ENCODE measurements at places on chromosomes 3 and 15.

GRCh38 chr3:62057339-62058047 is 315.9 kb downstream of the FEZF2 start:
- no peak for DNase-seq

GRCh38 chr3:178603735-178604134 is 67.5 kb downstream of the KCNMB2 start:
- DNase-seq: no peak

GRCh38 chr3:140068494-140069017 is 133.6 kb downstream of the CLSTN2 start:
- no peak for DNase-seq

- no peak for DNase-seq
These were observed 99.8 kb downstream of the MEGF11 start for GRCh38 chr15:66153549-66154415.

DNA sequence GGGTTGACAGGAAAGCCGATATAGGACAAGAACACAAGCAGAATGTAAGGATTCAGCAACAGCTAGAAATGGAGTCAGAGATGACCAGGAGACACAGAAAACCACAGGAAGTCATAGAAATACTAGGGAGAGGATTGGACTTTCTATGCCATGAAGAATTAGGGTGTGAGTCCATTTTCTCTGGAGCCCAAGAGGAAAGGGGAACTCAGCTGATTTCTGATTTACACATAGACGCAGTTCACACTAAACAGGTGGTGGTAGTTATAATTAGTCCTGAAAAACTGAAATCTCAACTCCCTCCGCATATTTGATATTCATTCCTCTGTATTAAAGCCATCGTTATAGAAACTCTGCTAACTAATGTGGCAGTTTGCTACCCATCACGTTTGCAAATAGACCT is 292.7 kb upstream of the STT3B start:
- DNase-seq: no peak

- DNase-seq: no peak
These were observed 537.8 kb upstream of the DPPA4 start for GRCh38 chr3:109874896-109875708.

DNA sequence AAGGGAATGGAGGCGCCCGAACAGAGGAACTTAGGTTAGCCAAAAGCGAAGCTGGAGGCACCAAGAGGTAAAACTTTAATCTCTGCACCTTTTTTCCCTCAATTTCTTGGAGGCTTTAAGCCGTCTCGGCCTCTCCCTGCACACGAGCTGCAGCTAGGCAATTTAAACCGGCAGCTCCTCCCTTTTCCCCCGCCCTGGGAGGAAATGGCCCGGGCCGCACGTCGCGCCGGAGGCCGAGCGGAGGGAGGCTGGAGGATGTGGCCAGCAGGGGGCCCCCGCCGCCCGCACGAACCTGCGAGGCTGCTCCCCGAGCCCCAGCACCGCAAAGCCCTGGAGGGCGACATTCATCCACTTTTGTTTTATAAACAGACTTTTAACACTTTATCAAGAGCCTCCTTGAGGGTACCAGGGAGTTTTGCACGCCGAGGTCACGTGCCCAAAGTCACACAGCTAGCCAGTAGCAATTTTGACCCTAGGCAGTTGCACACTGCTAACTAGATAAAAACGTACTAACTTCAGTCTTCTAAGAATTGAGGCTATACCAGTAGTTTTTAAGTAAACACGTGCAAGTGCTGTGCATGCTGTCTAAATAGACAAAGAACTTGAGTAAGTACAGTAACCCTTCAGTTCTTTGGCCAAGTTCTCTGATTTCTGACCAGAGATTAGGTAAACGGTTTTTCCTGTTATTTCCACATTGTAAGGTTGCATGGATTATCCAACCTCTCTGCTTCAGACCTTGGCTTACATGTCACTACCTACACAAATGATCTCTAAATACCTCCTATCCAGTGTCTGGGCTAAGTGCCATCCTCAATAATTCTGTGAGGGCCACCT is 668 bp upstream of the XXYLT1 start:
- peak; percentile 96 for DNase-seq

- DNase-seq: no peak
These were observed 49.9 kb downstream of the CNTN3 start for GRCh38 chr3:74564560-74564959.

- no peak for DNase-seq
These were observed 52.4 kb downstream of the PRKCI start for GRCh38 chr3:170274641-170275040.

DNA sequence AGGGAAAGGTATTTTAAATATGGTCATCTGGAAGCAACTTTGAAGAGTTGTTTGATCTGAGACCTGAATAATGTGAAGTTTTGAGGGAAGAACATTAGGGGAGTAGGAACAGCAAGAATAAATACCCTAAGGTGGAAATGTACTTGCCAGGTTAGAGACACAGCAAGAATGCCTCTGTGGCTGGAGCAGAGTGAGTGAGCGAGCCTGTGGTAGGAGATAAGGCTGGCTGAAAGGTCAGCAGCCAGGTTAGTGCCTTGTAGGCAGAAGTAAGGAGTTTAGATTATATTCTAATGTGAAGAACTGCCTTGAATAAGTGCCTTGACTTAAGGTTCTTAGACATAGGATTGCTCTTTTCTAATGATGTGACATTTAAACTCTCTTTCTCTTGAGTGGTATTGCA is 18.3 kb downstream of the LRRC49 start:
- no peak for DNase-seq

- no peak for DNase-seq
These were observed 144.6 kb upstream of the TMCO5A start for GRCh38 chr15:37789881-37790280.

- DNase-seq: no peak
These were observed 72.2 kb downstream of the KLF13 start for GRCh38 chr15:31398677-31399301.

DNA sequence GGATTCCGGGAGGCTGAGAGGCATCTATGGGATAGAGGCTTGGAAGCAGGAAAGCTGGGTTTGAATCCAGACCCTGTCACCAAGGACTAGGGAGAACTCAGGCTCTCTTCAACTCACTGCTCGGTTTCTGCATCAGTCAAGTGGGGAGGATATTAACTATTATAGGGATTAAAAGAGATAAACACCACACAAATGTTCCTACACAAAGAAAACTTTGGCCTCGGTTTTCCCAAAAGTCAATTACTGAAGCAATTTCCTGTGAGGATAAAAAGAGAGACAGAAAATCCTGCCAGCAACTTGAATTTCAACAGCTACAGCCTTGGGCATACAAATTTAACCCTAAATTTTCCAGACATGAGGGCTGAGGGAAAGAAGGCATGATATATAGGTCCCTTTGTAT is 36.0 kb downstream of the ITGB5 start:
- DNase-seq: no peak

DNA sequence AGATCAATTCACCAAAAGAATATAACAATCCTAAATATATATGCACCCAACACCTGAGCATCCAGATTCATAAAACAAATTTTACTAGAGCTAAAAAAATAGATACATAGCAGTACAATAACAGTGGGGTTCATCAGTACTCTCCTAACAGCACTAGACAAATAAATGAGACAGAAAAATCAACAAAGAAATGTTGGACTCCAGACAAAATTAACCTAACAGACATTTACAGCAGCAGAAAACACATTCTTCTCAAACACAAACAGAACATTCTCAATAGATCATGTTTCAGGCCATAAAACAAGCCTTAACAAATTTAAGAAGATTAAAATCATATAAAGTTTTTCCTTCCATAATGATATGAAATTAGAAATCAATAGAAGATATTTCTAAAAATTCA is 124.8 kb upstream of the NECTIN3 start:
- DNase-seq: no peak

GRCh38 chr3:152097120-152097519 is 171.6 kb upstream of the MBNL1 start:
- DNase-seq: no peak

DNA sequence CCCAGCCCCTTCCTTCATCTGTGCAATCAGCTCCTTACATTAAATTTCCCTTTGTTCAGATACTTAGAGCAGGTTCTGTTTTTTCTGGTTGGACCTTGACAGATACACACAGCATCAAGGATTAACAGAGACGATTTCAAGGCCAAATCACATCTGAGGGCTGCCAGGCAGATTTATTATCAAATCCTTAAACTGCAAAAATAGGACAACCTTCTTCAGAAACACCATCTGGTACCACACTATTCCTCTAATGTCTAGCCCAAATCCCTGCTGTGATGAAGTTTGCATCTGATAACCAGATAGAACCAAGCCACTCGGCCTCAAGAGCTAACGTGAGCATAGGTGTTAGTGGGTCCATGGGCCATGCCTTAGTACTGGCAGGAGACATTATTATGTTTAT is 250.7 kb upstream of the PROK2 start:
- DNase-seq: no peak

DNA sequence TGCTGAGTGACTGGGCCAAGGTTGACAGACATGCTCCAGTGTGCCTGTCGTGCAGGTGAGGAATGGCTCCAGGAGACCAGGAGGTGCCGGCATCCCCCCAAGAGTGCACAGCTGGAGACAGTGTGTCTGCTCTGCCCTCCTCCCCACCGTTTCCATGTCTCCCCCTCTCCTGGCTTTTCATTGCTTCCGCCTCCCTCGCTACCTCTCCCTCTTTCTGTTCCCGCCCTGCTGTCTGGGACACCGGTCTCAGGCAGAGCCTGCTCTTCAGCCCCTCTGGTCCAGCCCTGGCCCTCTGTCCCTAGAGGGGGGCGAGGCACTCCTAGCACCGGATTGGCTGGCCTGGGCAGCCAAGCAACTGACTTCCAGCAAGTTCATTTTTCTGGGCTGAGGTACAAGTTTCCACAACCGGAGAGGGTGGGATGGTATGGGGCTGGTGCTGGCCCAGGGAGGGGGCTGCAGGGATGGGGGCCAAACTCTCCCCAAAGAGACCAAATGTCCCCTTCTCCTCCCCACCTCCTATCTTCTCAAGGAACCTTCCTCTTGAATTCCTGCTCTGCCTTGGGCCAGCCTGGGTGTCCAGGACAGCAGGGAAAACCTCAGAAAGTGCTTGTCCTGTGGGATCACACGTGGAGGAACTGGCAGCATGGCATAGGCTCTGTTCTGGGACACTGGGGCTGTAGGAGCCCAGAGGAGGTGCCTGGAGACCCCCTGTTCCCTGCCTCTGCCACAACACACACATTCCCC is 32.6 kb downstream of the PRKCD start:
- DNase-seq: no peak

GRCh38 chr3:43468133-43468532 is 153.7 kb downstream of the ANO10 start:
- no peak for DNase-seq

- DNase-seq: no peak
These were observed 420.7 kb downstream of the ZNF385D start for GRCh38 chr3:21330293-21330692.

DNA sequence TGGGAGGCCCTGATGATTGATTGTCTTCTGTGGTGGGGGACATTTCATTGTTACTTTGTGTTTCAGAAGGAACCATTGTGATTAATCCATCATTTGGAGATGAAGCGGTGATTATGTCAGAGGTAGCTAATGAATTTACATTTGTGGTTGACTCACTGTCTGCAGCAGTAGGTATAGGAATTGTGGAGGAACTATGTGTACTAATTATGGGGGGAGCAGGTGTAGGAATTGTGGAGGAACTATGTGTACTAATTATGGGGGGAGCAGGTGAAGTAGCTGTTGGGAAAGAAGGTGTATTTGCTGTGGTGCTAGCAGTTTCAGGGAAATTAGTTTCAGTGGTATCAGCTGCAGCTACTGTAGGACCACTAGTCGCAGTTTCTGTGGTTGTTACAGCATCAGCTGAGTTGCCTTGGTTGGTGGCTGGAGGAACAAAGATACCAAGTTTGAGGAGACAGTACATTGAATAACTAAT is 6.9 kb downstream of the MUC13 start:
- DNase-seq: no peak

DNA sequence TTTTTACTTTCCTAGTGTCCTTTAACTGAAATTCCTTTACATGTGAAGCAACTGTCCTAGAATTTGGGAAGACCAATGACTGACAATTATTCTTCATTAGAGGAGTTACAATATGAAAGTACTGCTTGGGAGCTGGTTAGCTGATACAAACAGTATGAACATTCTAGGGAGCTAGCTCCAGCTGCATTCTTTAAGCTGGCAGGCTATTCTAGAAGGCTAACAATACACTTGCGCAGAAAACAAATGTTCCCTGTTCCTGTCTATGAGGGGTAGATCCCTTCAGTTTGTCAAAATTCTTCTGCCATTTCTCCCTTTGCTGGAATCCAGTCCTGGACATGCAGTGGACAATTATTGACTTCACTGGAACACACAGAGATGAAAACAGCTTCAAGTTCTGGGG is 60.2 kb upstream of the NANOGP8 start:
- no peak for DNase-seq

- peak; percentile 64 for DNase-seq
These were observed 296.8 kb downstream of the DOCK3 start for GRCh38 chr3:50971487-50971924.

DNA sequence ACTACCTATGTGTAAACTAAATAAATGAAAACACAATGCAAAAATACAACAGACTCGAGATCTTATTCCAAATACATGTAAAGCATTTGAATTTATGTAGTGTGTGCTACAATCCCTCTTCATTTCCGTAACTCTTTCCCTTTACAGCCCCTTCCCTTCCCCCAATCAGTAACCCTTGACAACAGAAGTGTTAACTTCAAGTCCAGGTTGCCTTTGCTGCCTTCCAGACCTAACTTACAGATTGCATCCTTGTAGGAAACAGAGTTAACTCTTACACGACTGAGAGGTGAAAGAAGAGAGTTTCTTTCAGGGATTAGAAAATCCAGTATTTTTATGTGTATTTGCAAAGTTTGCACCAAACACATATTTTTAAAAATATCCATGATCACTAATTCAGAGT is 1.4 kb upstream of the ROBO1 start:
- DNase-seq: no peak

- DNase-seq: no peak
These were observed 520.3 kb downstream of the EDEM1 start for GRCh38 chr3:5707794-5708193.

GRCh38 chr3:43087249-43087776 is 18.6 kb downstream of the POMGNT2 start:
- peak; percentile 8 for DNase-seq

DNA sequence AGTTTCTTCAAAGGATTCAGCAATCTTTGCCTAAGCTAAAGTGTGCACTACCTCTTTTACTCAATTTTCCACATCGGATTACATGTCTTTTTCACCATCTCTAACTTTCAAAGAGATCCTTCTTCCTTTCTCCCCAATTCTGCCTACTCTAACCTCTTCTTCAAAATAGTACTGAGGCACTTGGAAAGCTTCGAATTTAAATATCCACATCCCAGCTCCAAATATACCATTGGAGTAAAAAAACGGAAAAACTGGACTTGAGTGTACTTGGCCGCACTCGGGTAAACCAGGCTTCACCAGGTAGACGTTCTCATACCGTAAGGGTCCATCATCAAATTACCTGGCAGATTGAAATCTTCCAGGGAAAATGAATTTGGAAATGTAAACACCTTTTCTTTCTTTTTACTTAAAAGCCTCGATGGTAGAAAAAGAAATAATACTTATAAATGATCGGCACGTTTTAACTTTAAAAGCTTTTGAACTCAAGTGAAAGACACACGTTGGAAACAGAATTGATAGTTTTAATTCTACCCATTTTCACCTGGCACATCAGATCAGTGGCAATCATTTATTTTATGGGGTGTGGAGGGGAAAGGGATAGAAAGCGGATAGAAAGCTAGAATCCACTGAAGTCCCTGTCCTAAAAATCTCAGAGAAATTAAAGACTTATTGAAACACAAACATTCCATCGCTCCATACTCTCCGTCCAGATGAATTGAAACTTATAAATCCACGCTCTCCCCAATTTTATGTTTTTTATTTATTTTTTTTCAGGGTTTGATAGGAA is 8.2 kb upstream of the MEIS2 start:
- DNase-seq: no peak

All from erythroblast (primary cell).